ENCODE measurements at places on chromosomes 4 and X.

GRCh38 chrX:74449322-74449936 is 28.1 kb downstream of the SLC16A2 start:
- DNase-seq, result no peak

DNA sequence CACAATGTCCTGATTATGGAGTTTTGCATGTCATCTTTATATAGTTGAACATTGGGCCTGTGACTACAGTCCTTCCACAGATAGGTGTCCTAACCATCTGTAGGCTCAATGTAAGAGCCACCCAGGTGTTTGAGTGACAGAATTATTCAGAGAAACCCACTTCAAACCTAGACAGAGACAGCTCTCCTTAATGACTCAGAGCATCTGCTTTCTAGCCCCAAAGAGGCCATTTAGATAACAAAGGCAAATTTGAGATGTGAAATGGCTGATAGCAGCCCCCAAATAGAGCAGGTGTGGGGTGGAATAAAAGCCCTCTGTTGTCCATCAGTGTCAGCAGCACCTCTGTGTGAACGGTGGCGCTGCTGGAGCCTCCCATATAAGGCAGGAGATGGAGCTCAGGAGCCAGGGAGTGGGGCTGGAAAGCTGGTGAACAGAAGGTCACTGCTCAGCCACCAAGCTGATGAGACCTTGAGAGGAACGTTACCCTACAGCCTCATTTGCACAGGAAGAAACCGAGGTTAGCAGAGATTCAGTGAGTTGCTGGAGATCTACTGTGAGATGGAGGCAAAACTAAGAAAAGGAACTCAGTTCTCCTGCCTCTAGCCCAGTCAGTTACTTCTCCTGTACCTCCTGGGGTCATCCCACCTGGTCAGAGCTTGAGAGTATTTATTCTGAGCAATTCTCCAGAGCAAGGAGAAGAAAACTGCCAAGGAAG is 153.3 kb upstream of the LNX1 start:
- DNase-seq, result no peak

DNA sequence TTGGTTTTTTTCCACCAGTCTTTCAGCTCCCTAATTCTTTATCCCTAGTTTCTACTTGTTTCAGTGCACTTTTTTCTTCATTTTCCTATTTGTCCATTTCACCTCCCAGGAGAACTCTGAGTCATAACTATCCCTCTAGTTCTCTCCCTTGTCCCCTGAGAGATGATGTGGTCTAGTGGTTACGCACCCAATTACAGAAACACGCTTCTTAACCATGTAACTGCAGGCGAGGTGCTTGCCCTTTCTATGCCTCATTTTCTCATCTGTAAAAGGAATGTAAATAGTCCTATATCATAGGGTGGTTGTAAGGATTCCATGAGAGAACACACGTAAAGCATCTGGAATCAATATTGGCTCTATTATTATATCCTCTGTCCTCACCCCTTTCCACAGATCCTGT is 8.8 kb upstream of the GRPR start:
- DNase-seq, result no peak

- no peak for DNase-seq
Measured at GRCh38 chr4:138542191-138542776, 300.1 kb upstream of the SLC7A11 start.

DNA sequence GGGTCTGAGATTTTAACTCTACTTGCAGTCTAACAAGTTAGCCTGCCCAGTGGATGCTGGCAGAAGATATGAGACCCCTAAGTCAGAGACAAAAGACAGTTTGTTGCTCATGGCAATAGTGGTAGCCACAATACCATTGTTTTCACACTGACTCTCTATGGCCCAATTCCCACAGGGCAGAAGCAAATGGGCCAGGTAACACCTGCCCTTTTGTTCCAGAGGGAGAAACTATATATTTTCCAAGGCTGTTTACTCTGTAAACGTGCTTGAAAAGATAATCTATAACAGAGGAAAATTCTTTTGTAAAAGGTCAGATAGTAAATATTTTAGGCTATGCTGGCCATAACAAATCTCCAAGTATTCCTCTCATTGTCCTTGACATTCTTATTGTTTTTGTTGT is 57.2 kb upstream of the NPNT start:
- DNase-seq, result no peak

GRCh38 chrX:136166221-136166855 is 19.0 kb downstream of the FHL1 start:
- DNase-seq, result no peak

- no peak for DNase-seq
Measured at GRCh38 chrX:144809025-144809424, 438.3 kb upstream of the SPANXN1 start.

DNA sequence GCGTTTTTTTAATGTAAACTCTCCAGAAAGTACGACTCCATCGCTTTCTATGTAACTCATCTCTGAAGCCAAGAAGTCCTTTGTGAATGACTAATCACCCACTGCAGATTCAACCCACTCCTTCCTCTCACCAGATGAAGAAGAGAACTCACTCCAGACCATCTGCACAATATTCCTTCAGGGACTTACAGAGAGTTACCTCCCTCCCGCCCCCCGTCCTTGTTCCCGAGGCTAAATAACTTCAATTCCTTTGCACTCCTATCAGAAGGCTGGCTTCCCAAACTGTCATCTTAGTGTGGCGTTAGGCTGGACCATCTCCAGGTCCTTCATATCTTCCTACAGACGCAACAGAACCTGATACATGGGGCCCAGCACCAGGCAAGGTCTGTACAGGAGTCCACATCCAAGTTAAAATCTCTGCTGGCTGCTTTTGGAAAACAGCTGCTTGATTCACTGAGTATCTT is 82.4 kb downstream of the AFAP1 start:
- DNase-seq, result no peak

GRCh38 chr4:79906303-79906702 is 166.7 kb downstream of the ANTXR2 start:
- DNase-seq, result no peak

DNA sequence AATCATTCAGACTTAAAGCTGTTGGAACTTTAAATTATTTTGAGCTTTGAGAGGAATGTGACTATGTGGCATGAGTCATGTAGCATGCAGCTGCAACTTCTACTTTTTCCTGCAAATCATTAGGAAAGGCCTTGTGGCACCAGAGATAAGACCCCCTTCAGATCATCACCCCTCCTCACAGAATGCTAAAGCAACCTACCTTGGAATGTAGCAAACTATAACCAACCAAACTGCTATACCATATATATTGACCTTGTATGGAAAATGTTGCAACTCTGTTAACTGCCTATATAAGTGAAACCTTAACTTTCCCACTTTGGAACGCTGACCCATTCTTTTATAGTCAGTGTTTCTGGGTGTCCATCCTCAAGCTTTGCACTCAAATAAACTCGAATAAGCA is 32.0 kb downstream of the ATXN3L start:
- no peak for DNase-seq

Measured in T-helper 1 cell (primary cell).